ENCODE measurements at places on chromosomes 7 and 10.

DNA sequence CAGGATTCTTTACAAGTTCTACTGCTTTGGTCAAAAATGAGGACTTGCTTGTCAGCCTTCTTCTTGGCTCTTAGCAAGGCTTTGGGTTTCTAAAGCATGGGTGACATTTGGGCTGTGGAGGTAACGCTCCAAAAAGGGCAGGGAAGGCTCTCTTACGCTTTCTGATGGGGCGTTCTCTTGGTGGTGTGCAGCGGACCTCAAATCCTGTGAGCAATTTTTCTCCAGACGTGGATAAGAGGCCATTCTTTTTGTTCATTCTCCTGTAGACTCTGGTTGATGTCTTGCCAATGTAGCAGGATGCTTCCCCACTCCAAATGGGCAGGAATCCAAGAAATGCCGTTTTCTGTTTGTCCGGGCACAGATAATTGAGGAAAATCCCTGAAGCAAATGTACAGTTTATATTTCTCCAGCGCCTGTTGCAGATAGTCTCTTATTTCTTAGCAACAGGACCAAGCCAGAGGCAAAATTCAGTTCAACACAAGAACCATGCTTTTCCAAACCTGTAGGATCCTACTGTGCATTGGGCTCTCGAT is 138.4 kb upstream of the NFE2L3 start:
- DNase-seq, result peak; percentile 85

DNA sequence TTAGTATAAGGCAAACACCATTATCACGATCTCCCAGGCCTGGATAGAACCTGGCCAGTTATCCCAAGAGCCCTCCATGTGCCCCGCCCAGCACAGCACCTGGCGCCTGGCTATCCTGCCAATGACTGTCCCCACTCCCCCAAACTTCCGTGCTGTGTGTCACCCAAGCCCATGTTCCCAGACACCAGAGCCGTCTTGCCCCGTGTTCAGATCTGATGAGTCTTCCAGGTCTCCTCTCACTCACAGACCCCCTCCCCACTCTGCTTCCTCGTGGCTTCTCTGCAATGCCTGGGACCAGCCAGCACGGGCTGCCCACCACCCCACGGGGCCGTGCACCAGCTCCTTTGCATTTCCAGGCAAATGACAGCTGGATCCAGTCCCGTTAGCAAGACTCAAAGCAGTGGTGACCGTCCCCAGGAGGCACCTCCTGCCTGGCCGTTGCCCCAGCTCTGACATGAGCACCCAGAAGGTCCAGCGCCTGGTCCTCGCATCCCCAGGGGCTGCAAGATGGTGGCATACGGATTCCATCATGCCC is 43.8 kb upstream of the INPP5A start:
- DNase-seq, result no peak

GRCh38 chr10:61115897-61116296 is 171.9 kb upstream of the RHOBTB1 start:
- no peak for DNase-seq

DNA sequence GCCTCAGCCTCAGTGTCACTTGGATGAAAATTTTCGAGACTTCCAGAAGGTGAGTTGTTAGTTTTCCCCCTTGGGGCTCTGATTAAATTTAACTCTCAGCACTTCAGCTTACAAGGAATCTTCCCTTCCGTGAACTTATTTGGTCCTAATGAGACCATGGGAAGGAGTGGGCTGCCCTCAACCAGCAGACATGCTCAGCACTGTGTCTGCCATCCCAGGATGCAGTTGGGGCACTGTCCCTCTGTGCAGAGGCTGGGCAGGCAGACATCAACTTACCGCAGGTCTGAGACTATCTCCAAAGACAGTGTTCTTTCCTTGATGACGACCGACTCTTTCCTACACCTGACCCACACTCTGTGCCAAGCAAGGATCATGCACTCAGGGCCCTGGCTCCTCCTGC is 36.7 kb downstream of the VOPP1 start:
- no peak for DNase-seq

DNA sequence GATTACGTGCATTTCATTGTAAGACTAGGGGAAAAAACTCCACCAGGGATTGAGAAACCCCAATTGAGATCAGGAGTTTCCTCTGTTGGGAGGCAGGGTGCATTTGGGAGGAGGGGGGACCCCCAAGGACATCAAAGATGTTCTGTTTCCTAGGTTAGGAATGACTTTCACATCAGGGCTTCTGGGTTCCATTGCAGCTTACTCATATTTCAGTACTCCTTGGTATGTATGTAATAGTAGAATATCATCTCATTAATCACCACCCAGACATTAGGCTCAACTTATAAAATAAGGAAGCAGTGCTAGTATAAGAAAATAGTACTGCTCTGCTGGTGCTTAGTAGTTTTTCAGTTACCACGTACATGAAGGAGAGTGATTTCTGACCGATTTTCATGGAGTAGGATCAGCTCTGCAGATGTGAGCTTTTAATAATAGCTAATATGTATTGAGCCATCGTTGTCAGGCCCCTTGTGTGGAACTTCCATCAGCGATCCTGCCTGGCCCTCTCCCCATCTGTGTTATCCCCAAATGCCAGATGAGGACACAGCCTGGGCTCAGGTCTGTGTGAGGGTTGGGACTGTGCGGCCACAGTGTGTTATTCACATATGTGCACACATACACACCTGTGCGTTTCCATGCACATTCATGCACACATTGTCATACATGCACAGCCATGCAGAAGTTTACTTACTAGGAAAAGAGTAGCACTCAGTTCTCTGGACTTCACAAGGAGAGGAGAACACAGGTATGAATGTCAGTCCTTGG is 23.5 kb downstream of the UPP1 start:
- no peak for DNase-seq

DNA sequence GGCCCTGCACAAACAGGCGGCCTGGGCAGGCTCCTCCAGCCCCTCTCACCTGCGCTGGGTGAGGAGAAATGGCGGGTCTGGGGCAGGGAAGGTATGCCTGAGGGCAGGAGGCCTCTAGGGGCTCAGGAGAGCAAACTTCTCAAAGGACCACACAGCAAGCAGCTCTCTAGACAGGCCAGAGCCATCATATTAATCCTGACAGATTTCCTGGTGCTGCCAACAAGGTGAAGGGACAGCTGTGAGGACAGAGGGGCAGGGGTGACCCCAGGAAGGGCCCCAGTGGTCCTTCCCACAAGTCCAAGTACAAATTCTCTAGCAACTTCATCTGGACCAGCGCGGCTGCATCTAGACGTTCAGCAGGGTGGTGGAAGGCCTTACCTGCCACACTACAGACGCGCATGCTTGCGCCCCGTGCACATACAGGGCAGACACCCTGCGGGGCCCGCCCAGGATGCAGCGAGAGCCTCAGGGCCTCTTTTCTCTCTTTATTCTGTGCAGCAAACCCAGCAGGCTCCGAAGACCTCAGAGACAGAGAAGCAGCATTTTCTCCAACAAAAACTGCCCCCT is 62.1 kb downstream of the ZRANB1 start:
- no peak for DNase-seq

GRCh38 chr7:127943541-127944521 is 87.4 kb downstream of the LRRC4 start:
- no peak for DNase-seq
